ENCODE measurements at places on chromosomes 12 and 14.

DNA sequence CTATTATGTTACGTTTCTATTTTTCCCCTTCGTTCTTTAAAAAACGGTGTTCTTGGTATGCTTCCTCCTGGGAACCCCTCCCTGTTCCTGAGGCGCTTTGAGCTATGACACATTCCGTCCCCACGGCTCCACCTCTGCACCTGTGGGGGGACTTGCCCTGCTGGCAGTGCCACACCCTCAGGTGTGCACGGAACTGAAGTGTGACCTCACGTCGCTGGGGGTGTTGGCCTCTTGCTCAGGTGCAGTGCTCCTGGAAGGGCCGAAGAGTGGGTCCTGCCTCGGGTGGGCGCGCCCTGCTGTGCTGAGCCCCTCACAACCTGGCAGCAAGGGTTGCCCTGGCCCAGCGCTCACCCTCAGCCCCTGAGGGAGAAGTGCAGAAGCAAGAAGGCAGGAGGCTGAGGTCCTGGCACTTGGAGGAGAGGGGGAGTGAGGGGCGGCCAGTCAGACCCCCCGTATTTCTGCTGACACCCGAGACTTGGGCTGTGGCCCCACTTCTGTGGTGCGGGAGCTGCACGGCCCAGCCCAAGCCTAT, 4.9 kb downstream of the AMN start:
- no peak for DNase-seq

DNA sequence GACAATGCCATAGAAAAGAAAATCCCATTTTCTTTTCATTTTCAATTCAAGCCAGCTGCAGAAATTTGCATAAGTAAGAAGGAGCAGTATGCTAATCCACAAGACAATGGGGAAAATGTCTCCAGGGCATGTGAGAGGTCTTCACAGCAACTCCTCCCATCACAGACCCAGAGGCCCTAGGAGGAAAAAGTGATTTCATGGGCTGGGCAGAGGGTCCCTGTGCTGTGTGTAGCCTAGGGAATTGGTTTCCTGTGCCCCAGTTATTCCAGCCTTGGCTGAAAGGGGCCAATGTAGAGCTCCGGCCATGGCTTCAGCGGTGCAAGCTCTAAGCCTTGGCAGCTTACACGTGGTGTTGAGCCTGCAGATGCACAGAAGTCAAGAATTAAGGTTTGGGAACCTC, 211.4 kb downstream of the CCDC59 start:
- no peak for DNase-seq

- DNase-seq, result no peak
These were observed 120.7 kb downstream of the SLC25A21 start for GRCh38 chr14:37051680-37052079.

DNA sequence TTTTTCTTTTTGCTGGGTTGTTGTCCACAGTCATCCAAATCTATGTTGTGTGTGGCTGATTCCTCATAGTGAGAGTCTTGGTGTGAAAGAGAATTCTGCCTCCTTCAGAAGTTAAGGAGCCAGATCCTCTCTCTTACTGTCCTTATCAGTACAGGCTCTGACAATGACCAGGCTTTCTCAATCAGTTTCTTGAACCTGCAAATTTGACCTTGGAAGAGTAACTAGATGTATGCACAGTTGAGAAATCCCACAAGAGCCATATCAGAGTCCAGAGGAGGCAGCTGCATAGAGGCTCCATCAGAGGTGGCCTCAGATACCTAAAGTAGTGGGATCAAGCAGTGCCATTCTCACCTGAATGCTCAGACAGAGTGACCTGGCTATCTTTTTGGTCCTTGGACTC, 5.5 kb upstream of the GALC start:
- no peak for DNase-seq

Measured in stimulated activated naive CD4-positive, alpha-beta T cell (primary cell).